ENCODE measurements at places on chromosomes 1 and 21. TPM values are rescaled to one million over a fixed set of nuclear protein-coding genes. Genes with fewer than 3 reads are reported as not detected.
A peak's percentile ranks its signal among the peaks of the same experiment; 100 is the strongest.

DNA sequence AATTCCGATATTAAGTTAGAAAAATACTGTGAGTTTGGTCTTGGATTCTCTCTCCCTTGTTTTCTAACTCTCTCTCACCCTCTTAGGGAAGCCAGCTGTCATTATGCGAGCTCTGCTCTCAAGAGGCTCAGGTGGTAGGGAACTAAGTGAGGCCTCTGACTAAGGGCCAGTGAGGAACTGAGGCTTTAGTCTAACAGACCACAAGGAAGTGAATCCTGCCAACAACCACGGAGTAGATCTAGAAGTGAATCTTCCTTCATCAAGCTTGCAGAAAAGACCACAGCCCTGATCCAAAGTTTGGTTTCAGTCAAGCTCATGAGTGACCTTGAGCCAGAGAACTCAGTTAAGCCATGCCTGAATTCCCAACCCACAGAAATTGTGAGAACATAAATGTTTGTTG, 180.1 kb upstream of the PRMT6 start:
- no peak for DNase-seq
- H3K4me1 ChIP-seq: no peaks in the 10 kb centered on the region
- H3K4me3 ChIP-seq: no peak overlapping the region
- H3K27ac ChIP-seq: no peak overlapping the region

DNA sequence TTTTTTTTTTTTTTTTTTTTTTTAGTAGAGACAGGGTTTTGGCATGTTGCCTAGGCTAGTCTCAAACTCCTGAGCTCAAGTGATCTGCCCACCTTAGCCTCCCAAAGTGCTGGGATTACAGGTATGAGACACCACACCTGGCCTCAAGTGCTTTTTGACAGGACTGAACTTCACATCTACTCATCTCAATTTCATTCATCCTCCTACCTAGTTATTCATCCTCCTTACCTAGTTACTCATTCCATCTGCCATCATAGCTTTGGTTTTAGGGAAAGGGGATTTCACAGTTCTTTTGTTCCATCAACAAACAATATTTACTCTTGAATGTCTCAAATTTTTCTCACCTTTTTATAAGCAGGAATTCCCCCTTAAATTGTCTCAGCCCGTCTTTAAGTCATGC, 38.6 kb upstream of the RALGPS2 start:
- H3K4me1 ChIP-seq: peaks cover 7% of the 10 kb centered on the region
- H3K27ac ChIP-seq: no peak overlapping the region
- no peaks in the 10 kb centered on the region for H3K36me3 ChIP-seq
- H3K27me3 ChIP-seq: no peaks in the 10 kb centered on the region
- H3K4me3 ChIP-seq: no peak overlapping the region

GRCh38 chr1:201562257-201562656, 23.3 kb downstream of the NAV1 start:
- no peaks in the 10 kb centered on the region for H3K36me3 ChIP-seq
- H3K4me1 ChIP-seq: no peaks in the 10 kb centered on the region
- H3K27ac ChIP-seq: peak overlapping the region; percentile 77
- peak; percentile 54 for DNase-seq
- H3K27me3 ChIP-seq: no peaks in the 10 kb centered on the region

DNA sequence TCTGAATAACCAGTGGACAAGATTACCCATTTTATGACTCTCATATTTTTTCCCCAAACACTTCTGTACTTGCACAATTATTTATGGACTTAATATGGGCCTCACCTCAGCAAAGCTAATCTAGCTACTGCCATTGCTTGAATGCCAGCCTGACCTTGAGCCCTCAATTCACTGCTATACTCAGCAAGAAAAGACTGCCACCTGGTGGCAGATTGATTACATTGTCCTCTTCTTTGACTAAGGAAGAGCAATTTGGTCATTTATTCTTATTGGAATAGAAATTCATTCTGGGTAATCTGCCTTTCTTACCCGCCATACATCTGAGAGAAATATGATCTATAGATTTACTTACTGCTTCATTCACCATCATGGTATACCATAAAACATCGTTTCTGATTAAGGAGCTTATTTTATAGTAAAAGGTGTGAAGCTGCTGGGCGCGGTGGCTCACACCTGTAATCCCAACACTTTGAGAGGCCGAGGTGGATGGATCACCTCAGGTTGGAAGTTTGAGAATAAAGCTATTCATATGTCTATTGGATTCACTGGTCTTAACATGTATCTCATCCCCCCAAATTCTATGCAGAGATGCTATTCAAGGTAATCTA, 32.9 kb upstream of the DIPK1A start:
- no peak overlapping the region for H3K4me3 ChIP-seq
- H3K27me3 ChIP-seq: no peaks in the 10 kb centered on the region
- H3K27ac ChIP-seq: no peak overlapping the region
- H3K4me1 ChIP-seq: no peaks in the 10 kb centered on the region

- DNase-seq: no peak
- no peaks in the 10 kb centered on the region for H3K4me1 ChIP-seq
Observed at GRCh38 chr1:220160027-220160426, 66.1 kb downstream of the IARS2 start.

EFNA4 gene
- 20.5 TPM for total RNA-seq

PERM1 gene
- not detected for total RNA-seq

LRRC47 gene
- total RNA-seq: 27.3 TPM
